Germinal center (tissue), 1 donor: ENCODE measurements at places on chromosomes 4 and X.

GRCh38 chr4:73870768-73871167, 1.6 kb downstream of the CXCL1 start:
- DNase-seq: no peak

DNA sequence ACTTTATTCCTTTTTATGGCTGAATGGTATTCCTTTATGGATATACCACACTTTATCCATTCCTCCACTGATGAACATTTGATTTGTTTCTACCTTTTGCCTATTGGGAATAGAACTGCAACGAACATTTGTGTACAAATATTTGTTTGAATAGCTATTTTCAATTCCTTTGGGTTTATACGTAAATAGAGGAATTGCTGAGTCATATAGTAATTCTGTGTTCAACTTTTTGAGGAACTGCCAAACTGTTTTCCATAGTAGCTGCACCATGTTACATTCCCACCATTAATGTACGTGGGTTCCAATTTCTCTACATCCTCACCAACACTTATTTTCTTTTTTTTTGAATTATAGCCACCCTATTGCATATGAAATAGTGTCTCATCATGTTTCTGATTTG, 156.5 kb upstream of the ATP6AP2 start:
- DNase-seq: no peak

DNA sequence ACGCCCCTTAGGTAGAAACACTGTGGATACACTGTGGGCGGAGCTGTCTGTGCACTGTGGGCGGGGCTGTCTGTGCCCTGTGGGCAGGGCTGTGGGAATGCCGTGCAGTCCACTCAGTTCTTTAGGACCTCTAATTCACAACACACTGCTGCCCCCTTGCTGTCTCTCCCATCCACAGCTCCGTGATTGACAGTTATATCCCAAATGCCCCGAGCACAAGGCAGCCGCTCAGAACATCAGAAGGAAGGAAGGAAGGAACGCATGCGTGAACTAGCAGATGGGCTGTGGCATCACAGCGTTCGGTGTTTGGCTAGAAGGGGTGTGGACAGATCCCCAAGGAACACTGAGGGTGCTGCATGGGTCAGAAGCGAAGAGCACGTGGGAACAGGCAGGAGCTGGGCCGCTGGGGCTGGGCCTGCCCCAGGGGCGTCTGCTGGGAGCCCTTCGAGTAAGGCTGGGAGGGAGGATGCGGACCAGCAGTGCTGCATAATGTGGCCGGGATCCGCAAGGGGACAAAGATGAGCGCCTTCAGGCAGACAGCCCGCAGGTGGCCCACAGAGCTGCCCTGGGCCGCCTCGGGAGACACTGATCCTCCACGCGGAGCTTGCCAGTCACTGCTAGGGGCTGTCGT, 29.8 kb downstream of the ACOX3 start:
- DNase-seq: no peak

DNA sequence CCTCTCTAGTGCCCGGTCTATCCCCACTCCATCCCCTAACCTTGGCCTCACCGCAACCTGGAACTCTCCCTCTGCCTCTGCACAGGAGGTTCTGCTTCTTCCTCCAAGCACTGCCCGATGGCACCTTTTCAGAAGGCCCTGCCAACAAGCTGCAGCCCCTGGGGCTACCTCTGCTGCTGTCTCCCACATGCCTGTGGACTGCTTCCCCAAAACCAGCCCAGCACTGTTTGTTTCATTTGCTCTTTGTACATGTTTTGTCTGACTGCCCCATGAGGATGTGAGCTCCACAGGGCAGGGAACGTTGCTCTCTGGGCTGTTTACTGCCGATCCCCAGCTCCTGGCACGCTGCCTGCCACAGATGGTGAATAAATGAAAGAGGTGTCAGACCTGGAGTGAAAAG, 85.4 kb downstream of the INTS6L start:
- DNase-seq: no peak

DNA sequence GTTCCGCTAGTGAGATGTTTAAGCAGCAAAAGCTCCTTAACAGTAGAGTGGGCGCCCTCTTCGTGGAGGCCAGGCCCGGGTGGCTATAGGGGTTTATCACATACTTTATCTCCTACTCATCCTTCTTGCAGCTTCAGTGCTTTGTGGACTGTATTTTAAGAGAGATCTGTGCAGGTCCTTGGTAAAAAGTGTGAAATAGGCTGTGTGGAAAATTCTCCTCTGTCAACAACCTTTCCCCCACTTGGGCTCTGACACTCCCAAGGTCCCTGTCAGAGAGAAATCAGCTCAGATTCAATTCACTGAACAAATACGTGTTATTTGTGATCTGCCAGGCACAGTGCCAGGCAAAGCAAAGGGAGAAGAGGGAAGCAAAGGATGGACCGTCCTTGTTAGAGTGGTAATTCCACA, 214.3 kb upstream of the PPARGC1A start:
- DNase-seq: no peak
